ENCODE measurements at places on chromosomes 5 and 9. TPM values are rescaled to one million over a fixed set of nuclear protein-coding genes. Genes with fewer than 3 reads are reported as not detected.

The GFPT2 gene
- 41.0 TPM for total RNA-seq

The ANXA2R gene
- total RNA-seq: 10.6 TPM

The ANKRD55 gene
- not detected for total RNA-seq

The TIMD4 gene
- total RNA-seq: not detected

The NXNL2 gene
- 1.1 TPM for total RNA-seq

The SMIM33 gene
- not detected for total RNA-seq

The ENDOG gene
- 26.4 TPM for total RNA-seq

The PTGDS gene
- 304 TPM for total RNA-seq

The GLRA1 gene
- total RNA-seq: not detected

The QSOX2 gene
- 11.8 TPM for total RNA-seq

The RNF208 gene
- not detected for total RNA-seq

Measured in pericardium fibroblast (primary cell).